ENCODE measurements at places on chromosomes 3 and 15.

- DNase-seq = no peak
Observed at GRCh38 chr3:187685948-187686347, 15.8 kb upstream of the SST start.

DNA sequence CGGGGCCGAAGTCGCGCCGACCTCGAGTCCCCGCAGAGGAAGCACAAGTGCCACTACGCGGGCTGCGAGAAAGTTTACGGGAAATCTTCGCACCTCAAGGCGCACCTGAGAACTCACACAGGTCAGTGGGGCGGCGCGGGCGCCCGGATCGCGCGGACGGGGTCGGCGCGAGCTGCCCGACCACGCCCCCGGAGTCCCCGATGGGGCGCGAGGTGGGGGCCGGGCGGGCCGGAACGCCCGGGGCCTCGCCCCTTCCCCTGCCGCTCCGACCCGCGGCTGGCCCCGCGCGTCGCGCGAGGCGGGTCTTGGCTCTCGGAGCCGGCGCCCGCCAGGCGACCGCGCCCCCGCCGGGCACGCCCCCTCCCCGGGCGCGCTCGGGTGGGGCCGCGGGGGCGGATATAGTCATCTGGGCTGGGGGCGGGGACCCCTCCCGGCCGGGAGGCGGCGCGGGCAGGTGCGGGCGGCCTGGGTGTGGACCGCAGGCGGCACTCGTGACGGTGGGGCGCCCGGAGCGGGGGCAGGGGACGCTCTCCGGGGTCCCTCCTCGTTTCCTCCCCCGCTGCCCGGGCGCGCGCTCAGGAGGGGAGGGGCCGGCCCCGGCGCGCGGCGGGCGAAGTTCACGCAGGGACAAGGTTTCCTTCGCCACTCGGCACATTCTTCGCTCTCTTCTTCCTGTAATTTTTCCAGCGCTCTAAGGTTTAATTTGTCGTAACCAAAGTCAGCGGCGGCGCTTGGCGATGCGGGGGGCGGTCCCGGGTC lies 1.2 kb downstream of the KLF13 start:
- DNase-seq = no peak

- no peak for DNase-seq
Observed at GRCh38 chr3:134847349-134847748, 52.3 kb downstream of the EPHB1 start.

GRCh38 chr3:100072326-100073048 lies 41.8 kb downstream of the FILIP1L start:
- DNase-seq = no peak

DNA sequence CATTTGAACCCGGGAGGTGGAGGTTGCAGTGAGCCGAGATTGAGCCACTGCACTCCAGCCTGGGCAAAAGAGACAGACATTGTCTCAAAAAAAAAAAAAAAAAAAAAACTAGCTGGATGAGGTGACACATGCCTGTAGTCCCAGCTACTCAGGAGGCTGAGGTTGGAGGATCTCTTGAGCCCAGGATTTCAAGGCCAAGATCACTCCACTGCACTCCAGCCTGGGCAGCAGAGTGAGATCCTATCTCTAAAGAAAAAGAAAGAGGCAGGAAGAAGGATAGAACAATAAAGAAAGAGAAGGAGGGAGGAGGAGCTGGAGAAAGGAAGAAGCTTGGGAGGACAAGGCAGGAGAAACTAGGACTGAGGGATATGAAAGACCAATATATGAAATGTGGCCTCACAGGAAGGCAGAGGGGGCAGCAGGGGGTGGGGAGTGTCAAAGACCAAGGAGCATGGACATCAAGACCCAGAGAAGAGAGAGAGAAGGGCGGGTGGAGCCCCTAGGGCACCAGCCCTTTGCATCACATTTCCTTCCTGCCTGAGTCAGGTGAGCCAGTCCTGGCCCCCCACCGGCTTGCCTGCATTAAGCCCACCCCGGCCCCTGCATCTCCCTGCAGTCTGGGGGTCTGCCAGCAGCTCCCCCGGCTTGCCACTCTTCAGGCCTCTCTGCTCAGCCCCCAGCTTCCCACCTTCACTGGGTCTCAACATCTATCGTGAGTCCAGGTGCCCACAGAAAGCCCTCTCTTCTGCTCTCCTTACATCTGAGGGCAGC lies 11.5 kb downstream of the IGDCC3 start:
- no peak for DNase-seq

GRCh38 chr15:80939216-80939615 lies 50.4 kb downstream of the MESD start:
- no peak for DNase-seq

- no peak for DNase-seq
Observed at GRCh38 chr15:58517252-58517681, 85.5 kb downstream of the LIPC start.

DNA sequence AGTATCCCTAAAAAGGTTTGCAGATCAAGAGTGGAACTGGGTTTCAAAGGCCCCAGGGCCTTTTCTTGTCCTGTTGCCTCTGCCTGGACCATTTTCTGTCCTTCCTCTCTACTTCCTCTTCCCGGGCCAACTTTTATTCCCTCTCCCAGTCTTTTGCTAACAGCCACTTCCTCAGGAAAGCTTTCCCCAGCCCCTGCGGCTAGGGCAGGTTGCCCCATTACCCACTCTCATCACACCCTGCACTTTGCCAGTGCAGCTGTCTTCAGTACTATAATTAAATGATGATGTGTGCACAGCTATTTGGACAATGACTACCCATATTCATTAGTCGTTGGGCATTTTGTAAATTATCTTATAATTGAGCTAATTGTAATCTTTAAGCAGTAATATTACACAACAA lies 150.5 kb upstream of the THBS1 start:
- DNase-seq = no peak

DNA sequence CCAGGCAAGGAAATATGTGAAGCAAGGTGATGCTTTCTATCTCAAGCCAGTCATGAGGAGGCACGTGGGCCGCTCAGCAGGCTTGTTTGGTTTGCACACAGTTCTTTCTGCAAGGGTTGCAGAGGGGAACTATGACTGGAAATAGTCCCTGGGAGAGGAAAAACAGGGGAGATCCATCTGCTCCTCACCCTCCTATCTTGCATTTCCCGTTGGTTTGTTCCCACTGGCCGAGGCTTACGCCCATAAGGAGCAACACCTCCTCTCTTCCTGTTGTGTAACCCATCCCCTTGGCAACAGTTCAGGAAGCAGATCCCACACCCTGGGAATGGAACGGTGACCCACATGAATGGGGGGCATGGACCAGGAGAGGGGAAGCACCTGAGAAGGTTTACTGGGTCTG lies 72.1 kb upstream of the MAGI1 start:
- DNase-seq = no peak

DNA sequence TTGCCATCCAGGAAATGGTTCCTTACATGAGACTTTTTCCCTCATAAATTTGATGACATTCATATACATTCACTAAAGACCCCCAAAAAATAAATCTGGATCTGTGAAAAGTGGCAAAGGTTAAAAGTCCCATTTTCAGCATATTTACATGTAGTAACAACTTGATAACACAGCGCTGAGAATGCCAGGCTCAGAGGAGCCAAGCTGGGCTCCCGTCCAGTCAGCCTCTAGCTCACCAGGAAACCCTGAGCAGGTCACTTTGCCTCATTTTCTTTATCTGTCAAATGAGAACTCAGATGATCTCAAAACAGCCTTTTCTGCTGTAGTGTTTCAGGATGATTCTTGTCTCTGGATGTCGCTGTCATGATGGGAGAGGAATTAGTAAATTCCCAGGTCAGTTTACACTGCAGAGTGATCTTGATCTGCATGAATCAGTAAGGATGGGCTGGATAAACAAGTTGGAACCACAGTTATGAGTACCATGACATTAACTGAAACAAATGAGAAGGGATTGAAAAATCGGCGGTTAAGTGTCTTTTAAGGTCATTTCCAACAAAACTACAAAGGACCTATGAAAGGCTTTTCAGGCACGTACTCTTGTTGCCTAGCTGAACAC lies 82.8 kb downstream of the PPARG start:
- DNase-seq = no peak

DNA sequence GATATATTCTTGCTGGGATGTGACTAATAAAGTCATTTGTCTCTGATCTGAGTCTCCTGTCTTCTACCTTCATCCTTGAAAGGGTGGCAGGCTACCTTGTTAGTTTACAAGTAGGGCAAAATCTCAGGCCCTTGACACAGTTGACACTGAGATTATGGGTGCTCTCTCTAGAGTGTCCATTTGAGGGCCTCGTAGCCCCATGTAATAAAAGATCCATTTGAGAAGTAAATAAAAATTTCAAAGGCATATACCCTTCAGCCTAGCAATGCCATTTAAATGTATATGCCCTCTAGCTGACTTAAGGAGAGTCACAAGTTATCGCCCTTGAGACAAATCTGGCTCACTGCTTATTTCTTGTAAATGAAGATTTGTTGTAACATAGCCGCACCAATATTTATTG lies 98.6 kb downstream of the TCF12 start:
- DNase-seq = no peak

DNA sequence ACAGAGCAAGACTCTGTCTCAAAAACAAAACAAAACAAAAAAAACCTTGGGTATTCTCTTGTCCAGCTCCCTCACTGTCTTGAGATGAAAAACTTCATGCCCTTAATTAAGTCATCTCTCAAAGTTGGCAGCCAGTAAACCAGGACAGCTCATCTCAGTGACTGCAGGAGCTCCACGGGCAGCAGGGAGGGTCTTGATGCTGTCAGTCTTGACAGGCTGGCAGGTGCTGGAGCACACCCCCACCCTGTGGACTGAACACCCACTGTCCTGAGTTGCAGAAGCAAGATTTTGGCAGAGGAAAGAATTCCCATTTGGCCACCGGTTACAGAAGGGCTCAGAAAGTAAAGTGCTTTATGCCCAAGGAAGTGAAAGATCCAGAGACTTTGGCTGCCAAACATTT lies 8.0 kb downstream of the DNAJA4 start:
- DNase-seq = no peak

DNA sequence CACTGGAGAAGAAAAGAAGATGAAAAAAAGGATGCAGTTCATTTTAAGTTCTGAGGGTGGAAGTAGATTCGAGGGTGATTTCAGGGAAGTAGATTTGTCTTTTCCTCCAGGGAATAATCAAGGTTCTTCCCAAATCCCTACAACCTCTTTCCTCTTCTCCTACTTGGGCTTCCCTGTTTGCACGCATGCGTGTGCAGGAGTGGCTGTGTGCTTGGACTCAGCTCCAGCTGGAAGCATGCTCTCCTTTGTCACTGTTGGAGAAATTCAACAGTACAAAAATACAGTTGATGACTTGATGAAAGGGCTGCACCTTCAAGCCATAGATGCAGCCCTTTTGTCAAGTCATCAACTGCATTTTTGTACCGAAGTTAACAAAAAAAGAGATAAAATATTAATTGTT lies 3.8 kb downstream of the OR5K2 start:
- DNase-seq = no peak

DNA sequence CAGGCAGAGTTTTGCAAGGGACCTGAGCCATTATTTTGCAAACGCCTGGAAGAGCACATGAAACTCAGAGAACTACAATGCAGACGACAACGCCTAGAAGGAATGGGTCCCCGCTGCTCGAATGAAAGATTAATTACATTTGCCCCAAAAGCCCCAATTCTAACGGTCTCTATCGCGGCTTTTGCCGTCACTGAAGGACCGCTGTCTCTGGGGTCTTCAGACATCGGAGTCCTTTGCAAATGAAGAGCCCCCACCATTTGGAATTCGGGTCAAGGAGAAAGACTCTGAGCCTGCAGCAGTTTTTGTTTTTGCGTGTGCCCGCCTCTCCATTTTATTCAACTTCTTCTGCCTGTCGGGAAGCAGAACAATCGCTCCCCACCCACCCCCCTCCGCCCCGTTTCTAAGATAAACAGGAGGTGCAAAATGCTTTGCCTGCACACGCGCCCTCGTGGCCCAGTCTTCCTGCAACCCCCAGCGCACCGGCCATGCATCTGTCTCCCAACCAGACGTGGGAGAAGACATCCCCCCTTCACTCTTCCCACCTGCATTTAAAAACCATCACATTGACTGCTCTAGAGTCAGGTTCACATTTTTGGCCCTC lies 13.5 kb downstream of the SOX2 start:
- DNase-seq = no peak

- no peak for DNase-seq
Observed at GRCh38 chr3:190718671-190719070, 143.8 kb downstream of the GMNC start.

DNA sequence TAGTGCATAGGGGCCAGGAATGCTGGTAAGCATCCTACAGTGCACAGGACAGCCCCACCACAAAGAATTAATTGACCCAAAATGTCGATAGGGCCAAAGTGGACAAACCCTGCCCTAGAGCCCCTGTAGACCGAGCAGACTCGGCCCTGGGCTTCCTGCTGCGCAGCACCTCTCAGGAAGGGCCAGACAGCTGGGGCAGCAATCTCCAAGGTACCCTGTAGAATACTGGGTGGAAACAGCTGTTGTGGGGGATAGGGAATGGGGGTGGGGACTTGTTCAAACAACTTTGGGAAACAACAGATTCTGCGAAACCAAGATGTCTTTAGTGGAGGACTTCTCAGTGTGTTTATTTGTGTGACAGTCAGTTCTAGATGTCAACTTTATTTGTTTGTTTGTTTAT lies 67.1 kb downstream of the MRPL46 start:
- no peak for DNase-seq

DNA sequence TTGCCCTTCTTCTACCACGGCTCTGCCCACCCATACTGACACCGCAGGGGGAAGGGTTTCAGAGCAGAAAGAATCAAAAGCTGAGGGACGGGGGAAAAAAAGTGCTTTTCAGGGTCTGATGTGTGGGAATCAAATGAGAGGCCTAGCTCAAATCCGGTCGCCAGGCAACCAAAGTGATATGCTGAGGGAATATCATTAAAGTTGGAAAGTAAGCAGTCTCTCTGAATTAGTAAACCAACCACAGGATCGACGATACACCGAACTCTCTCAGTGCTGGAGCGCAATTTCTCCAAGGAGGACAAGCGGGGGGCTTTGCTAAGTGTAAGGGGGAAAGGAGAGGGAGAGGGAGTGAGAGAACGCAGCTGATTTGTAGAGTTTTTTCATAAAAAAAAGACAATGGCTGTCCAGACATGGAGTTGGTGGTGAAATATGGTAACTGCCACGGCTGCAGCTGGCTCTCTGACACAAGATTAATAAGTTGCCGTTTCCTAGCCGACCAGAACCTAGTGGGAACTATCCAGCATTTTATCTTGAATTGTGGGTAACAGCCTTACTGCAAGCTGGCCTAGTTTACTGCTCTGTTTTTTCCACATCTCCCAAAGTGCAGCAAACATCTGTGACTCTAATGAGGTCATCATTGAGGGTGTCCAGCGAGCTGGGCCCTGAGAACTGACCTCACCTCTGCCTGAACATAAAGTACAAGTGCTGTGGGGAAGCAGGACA lies 530.2 kb downstream of the SOX2 start:
- no peak for DNase-seq

GRCh38 chr3:107633327-107634098 lies 110.8 kb downstream of the BBX start:
- DNase-seq = no peak
